ENCODE measurements at places on chromosomes 13 and 19.

GRCh38 chr13:92512852-92513251, 713.8 kb upstream of the GPC6 start:
- no peak for DNase-seq

DNA sequence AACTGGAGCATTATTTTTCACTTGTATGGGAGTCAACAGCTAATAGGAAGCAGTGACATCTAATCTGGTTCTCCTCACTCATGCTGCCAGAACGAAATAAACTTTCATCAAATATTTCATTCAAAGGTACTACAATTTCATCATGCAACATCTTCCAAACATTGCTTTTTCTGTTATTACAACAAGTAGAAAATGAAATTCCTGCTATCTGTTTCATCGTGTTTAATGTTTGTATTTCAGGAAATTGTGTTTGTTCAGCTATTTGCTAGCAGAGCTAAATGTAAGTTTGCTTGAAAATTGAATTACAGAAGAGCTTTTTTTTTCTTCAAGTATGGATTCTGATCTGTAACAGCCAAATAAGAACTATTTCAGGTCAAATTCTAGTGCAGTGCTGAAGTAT, 90.1 kb downstream of the SLITRK6 start:
- no peak for DNase-seq

DNA sequence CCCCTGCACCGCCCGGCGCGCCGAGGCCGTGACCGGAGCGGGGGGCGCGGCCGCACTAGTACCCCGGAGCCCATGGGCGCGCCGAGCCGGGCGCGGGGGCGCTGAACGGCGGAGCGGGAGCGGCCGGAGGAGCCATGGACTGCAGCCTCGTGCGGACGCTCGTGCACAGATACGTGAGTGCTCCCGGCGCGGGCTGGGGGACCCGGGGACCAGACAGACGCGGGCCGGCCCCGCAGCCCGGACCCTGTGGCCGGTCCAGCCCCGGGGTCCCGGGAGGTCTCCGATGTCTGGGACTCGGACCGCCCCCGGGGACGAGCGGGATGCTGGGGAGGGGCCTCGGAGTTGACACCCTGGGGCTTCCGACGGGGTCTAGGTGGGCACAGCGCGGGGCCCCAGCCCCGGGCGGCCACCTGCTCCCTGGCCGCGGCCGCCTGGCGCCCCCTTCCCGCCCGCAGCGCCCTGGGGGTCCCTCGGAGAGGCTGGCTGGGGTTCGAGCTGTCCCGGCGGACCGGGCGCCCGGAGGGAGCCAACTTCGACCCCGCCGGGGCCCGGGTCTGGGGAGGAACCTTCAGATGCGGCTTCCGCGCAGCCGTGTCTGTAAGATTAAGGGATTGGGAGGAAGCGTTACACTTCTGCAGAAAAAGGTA, 568 bp downstream of the ATP11A start:
- DNase-seq = peak; percentile 10

- DNase-seq = no peak
Observed at GRCh38 chr13:72384186-72384823, 343.1 kb downstream of the MZT1 start.

DNA sequence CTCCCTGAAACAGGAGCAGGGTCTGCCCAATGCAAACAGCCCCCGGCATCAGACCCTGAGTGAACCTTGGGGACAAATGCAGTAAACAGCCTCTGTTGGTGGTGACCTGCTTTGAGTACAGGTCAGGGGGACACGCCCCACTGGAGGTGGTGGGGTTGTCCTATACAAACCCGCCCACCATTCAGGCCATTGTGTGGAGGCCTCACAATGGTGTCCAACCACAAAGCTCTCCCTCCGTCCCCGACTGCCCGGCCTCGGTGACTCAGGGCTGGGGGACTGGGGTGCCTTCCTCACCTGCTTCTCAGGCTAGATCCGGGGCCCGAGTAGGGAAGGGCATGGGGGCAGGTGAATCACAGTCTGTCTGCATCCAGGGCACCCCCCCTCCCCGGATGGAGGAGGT, 1.5 kb downstream of the MUC16 start:
- DNase-seq = no peak

GRCh38 chr13:98834254-98834960, 81.9 kb upstream of the SLC15A1 start:
- no peak for DNase-seq

GRCh38 chr13:70054572-70054971, 53.1 kb upstream of the ATXN8OS start:
- DNase-seq = no peak

DNA sequence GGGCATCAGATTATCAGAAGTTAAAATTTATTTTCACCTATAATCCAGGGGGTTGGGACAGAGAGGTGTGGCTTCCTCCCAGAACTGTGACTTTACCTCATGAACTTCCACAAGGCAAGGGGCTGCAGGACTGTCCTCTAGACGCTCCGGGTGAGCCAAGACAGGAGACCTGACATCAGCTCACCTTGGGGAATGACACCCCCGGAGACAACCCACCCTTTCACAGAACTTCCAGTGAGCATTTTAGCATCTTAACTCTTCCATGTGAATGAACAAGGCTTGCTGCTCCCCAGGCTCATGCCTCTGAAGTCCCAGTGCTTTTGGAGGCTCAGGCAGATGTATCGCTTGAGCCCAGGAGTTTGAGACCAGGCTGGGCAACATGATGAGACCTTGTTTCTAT, 29.4 kb upstream of the TFDP1 start:
- DNase-seq = no peak

GRCh38 chr13:106475852-106476251, 59.6 kb downstream of the EFNB2 start:
- DNase-seq = no peak

DNA sequence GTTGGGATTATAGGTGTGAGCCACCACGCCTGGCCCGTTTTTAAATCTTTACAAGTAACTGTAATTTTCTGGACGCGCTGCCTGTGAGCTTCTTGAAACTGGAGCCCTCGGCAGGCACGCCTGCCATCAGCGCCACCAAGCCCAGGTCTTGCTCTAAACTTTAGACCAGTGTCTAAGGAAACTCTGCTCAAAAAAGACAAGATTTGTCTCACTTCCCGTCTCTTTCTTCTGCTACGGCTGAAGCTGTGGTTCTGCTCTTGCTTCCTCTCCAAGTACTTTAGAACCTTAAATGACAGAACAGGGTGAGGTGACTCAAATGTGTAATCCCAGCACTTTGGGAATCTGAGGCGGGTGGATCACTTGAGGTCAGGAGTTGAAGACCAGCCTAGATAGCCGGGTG, 24.9 kb downstream of the RCN3 start:
- no peak for DNase-seq

GRCh38 chr19:7625763-7626372, 3.5 kb downstream of the XAB2 start:
- DNase-seq = no peak

DNA sequence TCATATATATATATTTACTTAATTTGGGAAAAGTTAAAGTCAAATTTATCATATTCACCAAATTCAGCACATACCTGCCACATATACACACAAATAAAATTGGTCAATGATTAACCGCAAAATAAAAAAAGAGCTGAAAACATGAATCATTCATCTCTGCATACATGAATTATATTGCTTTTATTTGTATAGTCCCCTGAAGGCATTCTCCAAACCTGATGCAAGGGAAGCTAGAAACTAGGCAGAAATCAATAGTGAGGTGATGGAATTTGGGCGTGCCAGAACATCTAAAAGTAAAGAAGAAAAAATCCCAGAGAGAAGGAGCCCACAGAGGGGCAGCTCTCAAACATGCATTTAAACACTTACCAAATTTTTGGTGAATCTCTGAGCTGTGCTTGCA, 60.1 kb downstream of the UFM1 start:
- no peak for DNase-seq

DNA sequence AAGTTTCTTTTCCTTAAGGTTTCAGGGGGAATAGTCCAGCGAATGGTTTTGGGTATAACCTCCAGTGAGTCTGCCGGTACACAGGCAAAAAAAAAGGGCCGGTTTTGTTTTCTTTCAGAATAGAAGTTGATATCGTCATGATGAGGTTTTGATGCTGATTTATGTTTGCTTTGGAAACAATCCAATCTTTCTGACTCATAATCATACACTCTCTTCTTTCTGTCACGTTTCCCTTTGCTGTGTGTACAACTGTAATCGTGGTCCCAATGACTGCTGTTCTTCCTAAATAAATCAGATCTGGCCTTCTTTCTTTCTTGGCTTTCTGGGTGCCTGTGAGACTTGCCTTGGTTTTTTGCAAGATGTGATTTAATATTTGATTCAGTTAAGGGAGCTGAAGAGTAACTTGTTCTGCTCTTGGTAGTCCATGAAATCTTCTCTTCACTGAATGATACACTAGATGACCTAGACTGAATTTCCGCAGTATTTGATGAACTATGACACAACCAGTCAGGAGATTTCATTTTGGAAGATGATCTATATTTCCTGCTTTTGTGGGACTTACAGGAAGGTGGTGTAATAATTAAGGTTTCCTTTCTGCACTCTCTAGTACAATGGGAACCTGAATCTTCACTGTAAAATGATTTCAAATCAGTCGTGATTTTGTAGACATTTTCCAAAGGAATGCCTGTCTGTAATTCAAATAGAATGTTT, 34.9 kb upstream of the METTL21C start:
- no peak for DNase-seq

DNA sequence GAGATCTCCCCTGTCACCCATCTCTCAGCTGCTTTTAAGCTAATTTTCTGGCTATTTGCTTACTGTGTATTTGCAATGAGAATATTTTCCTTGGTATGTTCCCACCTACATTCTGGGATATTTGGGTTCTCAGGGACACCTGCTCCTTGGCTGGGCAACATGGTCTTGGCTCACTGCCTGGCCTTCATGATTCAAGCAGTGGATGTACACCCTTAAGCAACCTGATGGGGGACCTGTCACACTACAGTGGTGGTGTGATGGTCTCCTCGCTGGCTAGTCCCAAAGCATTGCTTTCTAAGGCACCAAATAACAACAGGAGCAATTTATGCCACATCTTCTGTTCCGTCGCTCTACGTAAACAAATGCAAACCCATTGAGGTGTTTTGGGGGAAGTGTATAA, 35.3 kb upstream of the RFC3 start:
- no peak for DNase-seq

- DNase-seq = no peak
Observed at GRCh38 chr19:45471111-45471930, 3.5 kb downstream of the FOSB start.

DNA sequence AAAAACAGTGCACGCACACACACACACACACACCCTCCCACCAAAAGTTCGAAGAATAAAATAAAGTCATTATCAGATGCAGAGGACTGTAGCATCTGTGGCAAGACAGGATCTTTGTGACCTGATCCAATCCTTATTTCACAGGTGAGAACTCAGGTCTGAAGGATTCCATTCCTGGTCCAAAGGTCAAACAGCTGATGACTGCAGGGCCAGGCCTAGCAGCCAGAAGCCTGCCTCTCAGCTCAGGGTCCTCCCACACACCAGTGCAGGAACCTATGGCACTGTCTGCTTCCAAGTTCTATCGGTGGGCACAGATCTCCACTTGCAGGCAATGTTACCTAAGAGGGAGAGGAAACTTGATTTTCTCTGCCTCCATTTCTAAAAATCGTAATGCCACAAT, 57.5 kb downstream of the SERP2 start:
- DNase-seq = no peak

DNA sequence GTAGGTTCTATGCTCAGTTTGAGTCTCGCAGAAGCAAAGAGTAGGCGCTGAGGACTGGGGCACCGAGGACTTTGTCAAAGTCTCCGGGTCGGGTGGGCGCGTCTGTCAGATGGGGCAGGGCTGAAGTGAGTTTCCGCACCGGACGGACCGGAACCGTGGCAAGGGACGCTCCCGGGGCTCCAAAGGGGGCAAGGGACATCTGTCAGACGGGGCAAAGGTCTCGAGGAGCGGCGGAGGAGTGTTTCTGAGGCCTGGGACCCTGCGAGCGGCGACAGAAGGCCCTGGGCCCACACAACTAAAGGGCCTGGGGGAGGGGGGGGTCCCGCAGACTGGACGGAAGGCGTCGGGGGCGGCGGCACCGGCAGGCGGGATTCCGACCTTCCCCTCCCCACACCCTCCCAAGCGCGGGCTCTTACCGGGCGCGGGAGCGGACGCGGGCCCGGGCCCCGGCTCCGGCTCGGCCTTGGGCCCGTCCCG, 13.3 kb upstream of the AKAP8L start:
- no peak for DNase-seq

GRCh38 chr19:17402982-17403855, 2.2 kb downstream of the BST2 start:
- no peak for DNase-seq

GRCh38 chr13:112802802-112803195, 113.0 kb downstream of the ATP11A start:
- DNase-seq = no peak

DNA sequence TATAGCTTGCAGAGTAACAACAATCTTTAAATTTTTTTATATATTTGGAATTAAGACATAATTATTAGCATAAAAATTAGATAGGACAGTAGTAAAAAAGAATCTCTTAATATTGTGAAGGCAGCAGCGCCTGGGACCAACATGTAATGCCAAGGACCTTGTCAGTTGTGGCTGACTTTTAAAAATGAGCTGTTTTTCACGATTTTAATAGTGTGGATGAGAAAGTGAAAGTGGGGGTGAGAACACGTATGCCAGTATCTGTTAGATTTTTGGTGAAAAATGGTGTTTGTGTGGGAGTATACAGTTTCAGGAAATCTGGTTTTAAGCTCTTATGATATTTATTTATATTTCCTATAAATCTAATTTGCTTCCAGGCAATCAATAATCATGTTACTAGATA, 125.2 kb downstream of the LMO7 start:
- no peak for DNase-seq

DNA sequence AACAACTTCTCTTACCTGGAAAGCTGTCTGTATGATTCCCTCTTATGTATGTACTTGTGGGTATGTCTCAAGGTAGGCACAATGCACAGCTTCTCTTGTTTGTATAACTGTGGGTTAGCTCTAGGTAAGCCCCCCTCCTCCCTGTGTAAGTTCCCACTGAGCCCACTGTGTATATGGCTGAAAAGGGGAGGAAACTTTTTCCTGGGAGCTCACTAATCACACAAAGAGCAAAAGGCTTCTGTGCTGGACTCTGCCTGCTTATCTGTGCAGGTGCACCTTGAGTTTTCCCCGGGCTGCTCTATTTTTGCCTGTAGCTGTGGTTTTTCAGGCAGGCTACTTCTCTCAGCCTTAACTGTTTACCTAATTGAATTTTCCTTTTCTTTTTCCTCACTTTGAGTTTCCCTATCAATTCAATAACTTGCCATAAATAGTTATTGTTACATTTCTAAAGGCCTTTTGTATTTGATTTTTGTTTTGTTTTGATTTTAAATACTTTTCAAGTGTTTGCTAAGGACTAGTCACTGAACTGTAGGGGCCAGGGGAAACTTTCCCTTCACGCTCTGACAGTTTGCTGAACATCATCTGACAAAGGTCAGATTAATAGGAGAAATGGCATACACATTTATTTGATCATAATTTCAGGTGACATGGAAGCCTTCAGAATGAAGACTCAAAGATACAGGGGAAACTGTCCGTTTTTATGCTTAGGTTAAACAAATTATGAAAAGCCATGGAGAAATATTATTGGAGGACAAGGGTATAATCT, 423.5 kb upstream of the ATXN8OS start:
- no peak for DNase-seq

- DNase-seq = peak; percentile 36
Observed at GRCh38 chr19:39328046-39328705, 7.5 kb upstream of the LRFN1 start.

GRCh38 chr19:435707-436412, 25.0 kb downstream of the SHC2 start:
- no peak for DNase-seq

Data from fibroblast of skin of left biceps (primary cell).